NCI-H748 treated with DMSO at 0.1 percent for 48 hours (cell line): ENCODE measurements at places on chromosomes 13 and 19.

GRCh38 chr13:97108530-97108900 lies 113.6 kb upstream of the MBNL2 start:
- no peak for DNase-seq

- no peak for DNase-seq
These were observed 181.5 kb downstream of the FOXO1 start for GRCh38 chr13:40484974-40485373.

DNA sequence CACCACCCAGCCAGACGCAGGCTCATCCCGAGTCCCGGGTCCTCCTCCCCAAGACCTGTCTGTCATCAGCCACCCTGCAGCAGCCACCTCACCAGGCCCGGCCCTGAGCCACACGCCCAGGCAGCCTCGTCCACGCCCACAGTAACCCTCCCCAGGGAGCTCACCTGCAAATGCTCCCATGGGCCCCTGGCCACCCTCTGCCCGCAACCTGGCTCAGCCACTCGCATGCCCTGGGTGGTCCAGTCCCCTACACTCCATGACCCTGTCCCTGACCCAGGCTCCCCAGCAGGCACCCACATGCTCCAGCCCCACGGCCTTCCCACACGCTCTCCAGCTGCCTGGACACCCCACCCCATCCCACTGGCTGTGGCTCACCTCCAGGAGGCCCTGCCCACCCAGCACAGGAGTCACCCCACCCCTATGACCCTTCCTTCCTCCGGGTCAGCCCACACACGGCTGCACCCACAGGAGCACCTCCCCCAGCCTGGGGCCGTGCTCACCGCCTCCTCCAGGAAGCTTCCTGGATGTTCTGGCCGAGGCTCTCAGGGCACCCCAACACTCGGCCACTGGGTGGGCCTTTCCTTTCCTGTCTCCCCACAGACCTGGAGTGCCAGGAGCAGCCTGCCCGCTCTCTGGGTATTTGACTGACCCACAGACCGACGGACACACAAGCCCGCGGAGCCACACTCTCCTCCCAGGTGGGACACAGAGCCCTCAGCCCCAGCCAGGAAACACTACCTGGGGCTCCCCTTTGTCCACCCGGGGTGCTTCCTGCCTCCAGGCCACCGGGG lies 3.6 kb downstream of the TMEM259 start:
- DNase-seq, result no peak

GRCh38 chr13:113403255-113404104 lies 39.5 kb upstream of the GRTP1 start:
- DNase-seq, result no peak

DNA sequence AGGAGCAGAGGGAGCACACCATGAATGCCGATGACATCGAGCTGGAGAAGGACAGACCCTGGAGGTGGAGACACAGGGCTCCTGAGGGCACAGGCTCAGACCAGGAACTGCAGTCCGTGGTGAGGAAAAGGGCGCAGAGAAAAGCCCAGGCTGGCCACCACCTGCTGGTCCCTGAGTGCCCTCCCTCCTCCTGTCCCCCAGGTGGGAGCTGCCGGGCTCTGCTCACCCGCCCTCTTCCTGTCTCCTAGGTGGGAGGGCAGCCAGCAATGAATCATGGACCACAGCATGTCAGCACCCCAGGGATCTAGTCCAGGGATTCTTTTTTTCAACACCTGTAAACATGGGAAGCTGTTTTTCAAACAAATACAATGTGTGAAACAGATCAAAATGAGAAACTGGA lies 94.6 kb upstream of the ARHGEF7 start:
- DNase-seq, result no peak

- no peak for DNase-seq
These were observed 4.1 kb downstream of the DAZAP1 start for GRCh38 chr19:1411255-1412191.

GRCh38 chr13:82800391-82800790 lies 1081.9 kb downstream of the SLITRK1 start:
- no peak for DNase-seq

GRCh38 chr13:51557875-51558612 lies 26.2 kb upstream of the WDFY2 start:
- DNase-seq, result no peak

GRCh38 chr13:74114202-74114601 lies 20.0 kb downstream of the KLF12 start:
- DNase-seq, result no peak

- DNase-seq, result no peak
These were observed 2.7 kb upstream of the RUBCNL start for GRCh38 chr13:46389457-46390451.

- DNase-seq, result no peak
These were observed 22.6 kb downstream of the POLR1D start for GRCh38 chr13:27644302-27644701.

DNA sequence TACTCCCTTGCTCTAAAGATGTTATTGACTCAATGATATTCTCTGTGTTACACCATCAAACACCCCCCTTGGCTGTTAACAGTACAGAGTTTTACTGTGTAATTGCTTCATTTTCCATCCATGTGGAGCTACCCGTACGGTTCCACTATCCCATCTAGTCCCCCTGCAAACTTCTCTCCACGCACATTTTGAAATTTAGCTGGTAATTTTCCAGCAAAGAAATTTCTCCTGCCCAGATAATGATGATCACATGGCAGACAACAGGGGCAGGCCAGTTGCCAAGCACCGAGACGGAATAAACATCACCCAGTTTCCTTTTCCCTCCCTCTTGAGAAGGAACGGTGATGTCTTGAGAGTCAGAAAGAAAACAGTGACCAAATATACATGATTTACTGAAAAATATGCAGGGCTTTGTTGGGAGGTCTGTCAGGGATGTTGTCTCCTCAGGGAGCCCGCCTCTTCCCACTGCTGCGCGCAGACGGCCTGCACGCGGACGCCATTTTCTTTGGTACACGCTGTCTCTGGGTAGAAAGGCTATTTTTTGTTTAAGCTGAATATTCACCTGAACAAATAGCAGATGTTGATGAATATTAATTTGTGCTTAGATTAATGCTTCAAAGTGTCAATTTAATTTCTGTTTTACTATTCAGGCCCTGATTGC lies 109.9 kb downstream of the OLFM4 start:
- no peak for DNase-seq

DNA sequence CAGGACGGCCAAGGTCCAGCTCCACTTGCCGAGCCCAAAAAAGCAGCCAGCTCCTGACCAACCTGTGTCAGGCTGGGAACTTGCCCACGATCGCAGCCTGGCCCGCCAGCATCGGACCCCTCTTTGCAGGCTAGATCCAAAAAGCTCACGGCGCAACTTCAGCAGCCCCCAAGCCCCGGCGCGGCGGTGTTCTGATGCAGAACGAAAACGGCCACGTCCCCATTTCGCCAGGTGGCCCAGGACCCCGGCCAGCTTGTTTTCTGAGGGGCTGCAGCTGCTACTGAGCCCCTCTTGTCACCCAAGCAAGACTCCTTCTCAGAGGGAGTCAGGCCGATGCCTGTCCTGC lies 1.3 kb downstream of the TMEM259 start:
- DNase-seq, result no peak

- no peak for DNase-seq
These were observed 1.4 kb upstream of the PAN3 start for GRCh38 chr13:28136916-28137315.

GRCh38 chr19:13169769-13170168 lies 19.6 kb downstream of the IER2 start:
- DNase-seq, result no peak

DNA sequence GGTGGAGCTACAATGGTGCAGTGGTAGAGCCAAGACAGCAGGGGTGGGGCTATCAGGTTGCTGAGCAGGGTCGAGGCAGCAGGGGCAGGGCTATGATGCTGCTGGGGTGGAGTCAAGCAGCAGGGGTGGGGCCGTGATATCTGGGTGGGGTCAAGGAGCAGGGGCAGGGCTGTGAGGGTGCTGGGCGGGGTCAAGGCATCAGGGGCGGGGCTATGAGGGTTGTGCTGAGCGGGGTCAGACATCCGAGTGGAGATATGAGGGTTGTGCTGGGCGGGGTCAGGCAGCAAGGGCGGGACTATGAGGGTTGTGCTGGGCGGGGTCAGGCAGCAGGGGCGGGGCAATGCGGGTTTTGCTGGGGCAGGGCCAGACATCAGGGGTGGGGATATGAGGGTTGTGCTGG lies 14.7 kb downstream of the HCN2 start:
- DNase-seq, result no peak
